ENCODE measurements at places on chromosomes 3 and 15.

DNA sequence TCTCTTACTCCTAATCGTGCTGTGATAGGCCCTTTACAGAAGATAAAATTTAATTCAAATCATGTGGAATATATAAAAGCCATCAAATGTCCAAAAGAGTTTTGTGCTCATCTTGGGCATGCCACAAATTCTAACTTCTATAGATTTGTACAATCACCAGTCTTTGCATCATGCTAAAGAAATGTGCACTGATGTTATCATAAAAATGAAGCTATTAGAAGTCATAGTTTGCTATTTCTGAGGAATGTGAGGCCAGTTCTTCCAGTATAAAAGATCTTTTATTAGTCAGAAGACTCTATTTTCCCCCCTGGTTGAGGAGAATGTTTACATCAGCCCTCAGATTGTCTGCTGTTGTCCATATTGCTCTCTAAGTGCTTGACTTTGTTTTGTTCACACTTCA is 2.1 kb upstream of the ANXA2 start:
- DNase-seq, result no peak

DNA sequence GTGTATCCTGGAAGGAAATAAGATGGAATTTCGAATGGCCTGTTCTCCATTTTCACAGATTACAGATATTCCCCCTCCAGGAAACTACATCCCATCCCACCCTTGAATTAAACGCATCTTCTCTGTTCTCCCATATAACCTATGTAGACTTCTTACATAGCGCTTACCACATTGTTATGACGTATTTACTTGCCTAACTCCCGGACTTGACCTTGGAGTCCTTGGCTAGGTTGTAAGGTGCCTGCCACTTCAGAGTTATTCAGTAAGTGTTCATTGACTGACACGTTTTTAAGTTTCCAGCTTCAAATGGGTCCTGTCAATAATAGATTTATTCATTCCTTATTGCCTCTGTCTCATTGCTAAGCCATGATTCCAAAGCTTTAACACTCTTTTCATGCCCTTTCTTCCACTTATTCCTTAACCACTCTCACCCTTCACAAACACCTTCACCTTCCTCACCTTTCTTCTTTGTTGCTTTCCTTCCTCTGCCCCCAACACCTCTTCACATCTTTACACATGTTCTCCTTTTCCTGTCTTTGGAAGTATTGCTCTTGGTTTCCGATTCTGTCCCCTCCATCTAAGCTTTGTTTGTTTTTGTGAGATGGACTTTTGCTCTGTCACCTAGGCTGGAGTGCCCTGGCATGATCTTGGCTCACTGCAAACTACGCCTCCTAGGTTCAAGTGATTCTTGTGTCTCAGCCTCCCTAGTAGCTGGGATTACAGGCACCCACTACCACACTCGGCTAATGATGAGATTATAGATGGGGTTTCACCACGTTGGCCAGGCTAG is 138.3 kb downstream of the CMSS1 start:
- no peak for DNase-seq

- no peak for DNase-seq
These were observed 3.3 kb downstream of the PKM start for GRCh38 chr15:72227720-72228119.

- no peak for DNase-seq
These were observed 696.6 kb upstream of the NAALADL2 start for GRCh38 chr3:174162550-174162949.

- no peak for DNase-seq
These were observed 96.7 kb upstream of the PPP2R3A start for GRCh38 chr3:135868801-135869200.

DNA sequence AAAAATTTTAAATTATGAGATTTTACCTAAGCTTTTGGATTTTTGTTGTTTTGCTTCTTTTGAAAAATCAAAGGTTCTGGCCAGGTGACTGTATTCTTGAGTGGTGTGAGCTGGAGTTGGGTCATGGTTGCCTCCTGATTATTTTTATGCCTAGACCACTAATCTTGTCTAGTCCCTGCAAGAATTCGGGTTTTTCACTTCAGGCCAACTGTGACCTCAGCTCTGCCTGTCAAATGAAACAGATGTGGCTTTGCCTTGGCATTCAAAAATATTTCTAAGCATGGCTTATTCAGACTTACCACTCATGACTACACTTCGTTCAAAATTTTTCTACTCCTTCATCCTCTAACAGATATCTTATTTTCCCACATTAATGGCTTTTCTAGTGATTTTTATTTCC is 25.4 kb upstream of the CDV3 start:
- DNase-seq, result no peak

- no peak for DNase-seq
These were observed 2.3 kb upstream of the TMEM266 start for GRCh38 chr15:76057332-76058000.

DNA sequence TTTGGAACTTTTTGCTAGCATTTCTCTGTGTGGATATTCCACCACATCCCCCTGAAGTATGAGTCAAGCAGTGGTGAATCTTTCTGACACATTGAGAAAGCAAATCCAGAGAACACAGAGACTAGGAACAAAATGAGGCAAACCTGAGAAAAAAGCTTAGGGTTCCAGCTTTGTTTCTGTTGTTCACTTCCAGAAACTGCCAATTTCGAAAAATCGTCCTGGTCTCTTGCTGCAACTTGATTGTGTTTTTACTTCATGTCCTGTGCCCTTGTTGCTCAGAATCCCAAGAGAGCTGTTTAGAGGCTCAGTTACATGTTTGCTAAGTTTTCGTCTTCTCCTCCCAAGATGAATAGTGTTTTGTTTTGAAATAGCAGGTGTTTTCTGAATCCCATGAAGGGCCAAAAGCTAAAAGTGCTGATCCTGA is 13.7 kb downstream of the MAP2K1 start:
- no peak for DNase-seq

DNA sequence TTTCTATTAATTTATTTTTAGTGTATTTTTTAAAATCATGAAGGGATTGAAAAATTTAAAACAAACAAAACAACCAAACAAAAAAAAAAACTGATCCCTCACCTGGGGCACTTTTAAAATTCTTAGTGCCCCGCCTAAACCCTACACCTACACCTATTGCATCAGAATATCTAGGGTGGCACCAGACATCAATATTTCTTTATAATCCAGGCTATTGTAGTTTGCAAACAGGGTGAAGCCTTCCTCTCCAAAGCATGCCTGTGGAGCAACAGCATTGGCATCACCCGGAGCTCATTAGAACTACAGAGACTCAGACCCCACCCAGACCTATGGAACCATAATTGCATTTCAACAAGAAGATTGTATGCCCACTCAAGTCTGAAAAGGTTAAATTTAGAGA is 54.9 kb upstream of the ACP3 start:
- no peak for DNase-seq

DNA sequence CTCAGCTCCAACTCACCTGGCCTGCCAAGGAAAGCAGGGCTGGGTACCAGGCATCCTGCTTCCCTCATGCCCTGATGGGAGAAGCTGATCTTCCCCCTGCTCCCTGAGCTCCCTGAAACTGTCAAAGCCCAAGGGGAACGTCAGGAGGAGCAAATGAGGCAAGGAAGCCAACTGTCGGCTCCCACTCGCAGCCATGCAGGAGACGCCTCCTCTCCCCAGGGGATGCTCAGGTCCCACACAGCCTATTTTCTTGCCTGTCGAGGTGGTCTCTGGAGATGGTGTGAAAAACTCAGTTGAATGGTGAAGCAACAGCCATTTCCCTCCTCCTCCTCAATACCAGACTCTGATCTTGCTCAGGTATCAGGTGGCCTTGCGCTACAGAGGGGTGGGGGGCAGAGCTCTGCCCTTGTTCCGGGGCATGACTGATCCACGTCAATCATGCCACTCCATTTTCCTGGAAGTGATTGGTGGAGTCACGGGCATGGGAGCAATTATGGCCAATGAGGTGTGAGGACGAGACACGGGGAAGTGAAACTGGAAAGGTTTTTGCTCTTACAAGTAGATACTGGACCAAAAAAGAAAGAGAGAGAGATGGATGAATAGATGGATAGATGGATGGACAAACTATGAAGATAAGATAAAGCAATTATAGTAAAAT is 58.2 kb downstream of the SLC6A1 start:
- DNase-seq, result no peak

DNA sequence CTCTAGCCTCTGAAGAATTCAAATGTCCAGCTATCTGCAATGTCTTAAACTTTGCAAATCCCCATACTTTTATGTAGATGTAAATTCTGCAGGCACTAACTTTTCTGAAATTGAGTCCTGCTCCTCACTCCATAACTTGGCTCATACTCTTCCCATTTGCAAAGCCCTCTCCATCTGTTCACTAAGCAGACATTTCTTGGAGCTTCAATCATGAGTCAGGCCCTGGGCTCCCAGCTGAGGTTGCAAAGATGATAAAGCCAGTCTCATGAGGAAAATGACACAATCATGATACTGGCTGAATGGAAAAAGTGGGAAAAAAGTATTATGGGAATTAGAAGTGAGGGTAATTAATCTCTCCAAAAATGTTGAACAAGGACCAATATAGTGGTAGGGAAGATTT is 507.6 kb downstream of the NR2F2 start:
- no peak for DNase-seq

- no peak for DNase-seq
These were observed 5.1 kb downstream of the ACAA1 start for GRCh38 chr3:38131621-38132369.

DNA sequence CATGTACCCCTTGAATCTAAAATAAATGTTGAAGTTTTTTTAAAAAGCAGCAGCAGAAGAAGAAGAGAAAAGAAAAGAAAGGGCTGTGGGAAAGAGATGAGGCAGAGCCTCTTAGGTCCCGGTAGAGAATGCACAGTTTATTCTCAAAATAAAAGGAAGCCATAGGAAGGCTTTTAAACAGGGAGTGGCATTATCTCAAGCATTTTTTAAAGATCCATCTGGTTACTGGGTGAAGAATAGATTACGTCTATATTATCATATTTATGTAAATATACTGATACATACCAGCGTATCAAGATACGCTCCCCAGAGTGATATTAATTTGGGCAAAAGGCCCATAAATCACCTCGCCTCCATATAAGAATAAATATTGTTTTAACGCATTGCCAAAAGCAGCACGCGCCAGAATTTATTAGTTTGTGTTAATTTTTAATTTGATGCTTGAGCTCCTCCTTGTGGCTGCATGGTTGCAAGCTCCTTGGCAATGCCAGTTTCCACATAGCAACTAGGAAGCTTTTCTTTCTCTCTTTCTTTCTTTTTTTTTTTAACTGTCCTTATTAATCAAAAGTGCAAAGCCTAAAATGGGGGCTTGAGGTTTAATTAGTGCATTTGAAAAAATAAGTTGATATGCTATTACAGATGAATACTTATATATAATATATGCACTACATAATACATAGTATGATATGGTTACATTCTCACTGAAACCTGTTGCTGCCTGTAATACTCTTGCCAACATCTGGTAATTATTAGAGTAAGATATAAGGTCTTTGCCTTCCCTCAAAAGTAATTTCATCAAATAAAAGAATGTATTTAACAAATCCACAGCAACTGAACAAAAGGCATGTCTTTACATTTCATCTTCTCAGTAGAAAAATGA is 242.8 kb upstream of the UBE2E2 start:
- DNase-seq, result no peak

GRCh38 chr3:127428344-127428997 is 140.6 kb upstream of the PRR20G start:
- no peak for DNase-seq

GRCh38 chr3:107989661-107990060 is 101.2 kb downstream of the CD47 start:
- DNase-seq, result no peak

DNA sequence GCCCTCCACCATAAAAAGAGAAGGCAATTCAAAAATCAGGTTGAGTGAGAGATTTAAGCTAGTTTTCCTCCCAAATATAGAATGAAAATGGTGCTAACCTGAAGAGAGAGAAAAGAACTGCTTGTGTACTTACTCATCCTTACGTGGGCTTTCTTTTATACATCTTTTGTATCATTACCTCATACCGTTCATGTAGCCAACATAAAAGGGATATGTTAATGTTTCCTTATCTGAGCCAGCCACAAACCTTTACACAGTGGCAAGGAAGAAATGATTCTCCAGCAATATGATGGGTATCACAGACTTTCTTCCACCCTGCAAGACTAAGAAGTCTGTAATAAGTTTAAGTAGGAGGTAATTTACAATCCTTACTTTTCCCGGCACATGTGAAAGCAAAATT is 600.8 kb upstream of the ZNF385D start:
- DNase-seq, result no peak

DNA sequence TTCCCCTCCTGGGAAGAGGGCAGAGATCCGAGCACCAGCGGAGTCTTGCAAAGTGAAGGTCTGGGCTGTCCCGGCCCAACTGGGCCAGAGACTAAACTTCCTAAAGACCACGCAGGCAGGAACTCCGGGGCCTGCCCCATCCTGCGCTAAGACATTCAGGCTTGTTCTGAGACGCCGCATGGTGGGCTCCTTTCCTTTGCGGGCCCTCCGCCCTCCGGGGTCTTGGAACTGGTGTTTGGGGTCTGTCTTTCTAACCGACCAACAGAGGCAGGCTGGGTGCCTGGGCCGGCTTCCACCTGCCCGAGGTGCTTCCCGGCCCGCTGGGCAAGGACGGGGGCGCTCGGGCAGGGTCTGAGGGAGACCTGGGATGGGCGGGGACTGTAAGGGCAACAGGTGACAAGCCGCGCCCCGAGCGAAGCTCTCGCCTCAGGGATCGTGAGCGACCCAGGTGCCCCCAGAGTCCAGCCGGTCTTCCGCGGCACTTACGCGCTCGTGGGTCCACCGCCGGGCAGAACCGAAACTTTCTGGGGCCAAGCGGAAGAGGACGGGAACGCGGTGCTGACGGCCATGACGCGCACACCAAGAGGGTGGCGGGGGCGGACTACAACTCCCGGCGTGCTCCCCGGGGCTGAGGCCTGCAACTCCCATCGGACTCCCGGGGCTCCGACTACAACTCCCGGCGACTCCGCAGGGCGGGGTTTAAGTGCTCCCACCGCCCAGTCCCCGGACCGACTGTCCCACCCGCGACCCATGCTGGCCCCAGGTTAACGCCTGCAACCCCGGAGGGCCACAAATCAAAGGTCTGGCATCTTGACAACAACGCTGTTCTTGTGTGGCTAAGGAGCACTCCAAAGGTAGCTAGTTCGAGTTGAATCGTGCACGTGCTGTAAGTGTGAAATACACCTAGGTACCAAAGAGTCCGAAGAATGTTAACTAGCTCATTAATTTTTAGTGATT is at the start of gene FYCO1:
FYCO1 (minus strand) TSS at position 589 of the 957 bp plus-strand sequence. CDS start 10,914 bp downstream, outside the sequence.
- DNase-seq, result peak; percentile 70

GRCh38 chr3:103785537-103785936 is 1350.7 kb downstream of the ZPLD1 start:
- DNase-seq, result no peak

DNA sequence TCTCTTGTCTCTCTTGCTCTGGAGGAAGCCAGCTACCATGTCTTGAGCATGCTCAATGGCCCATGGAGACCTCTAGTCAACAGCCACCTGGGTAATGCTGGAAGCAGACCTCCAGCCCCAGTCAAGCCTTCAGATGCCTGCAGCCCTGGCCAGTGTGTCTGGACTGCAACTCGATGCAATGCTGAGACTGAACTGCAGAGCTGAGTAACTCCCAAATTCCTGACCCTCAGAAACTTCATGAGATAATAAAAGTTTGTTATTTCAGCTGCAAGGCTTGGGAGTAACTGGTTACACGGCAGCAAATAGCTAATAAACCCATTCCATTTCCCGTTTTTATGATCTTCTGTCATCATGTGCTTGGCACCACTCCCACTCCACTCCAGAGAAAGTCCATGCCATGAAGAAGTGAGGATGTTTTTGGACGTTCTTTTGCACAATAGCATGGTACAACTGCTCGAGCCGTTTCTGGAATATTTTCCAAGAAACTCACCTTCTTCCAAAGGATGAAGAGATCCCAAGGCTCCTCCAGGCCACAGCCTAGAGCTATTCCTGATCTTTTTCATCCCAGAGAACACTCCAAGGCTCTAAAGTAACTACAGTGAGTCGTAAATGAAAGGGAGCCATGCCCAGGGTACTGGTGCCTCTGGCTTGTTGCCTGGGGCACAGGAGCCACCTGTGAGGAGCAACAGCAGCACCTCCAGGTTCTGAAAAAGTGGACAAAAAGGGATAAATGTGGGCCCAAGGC is 72.0 kb upstream of the KLF13 start:
- no peak for DNase-seq
